Mesendoderm (in vitro differentiated cells): ENCODE measurements at places on chromosomes 11 and 22.
A peak's percentile ranks its signal among the peaks of the same experiment; 100 is the strongest.

DNA sequence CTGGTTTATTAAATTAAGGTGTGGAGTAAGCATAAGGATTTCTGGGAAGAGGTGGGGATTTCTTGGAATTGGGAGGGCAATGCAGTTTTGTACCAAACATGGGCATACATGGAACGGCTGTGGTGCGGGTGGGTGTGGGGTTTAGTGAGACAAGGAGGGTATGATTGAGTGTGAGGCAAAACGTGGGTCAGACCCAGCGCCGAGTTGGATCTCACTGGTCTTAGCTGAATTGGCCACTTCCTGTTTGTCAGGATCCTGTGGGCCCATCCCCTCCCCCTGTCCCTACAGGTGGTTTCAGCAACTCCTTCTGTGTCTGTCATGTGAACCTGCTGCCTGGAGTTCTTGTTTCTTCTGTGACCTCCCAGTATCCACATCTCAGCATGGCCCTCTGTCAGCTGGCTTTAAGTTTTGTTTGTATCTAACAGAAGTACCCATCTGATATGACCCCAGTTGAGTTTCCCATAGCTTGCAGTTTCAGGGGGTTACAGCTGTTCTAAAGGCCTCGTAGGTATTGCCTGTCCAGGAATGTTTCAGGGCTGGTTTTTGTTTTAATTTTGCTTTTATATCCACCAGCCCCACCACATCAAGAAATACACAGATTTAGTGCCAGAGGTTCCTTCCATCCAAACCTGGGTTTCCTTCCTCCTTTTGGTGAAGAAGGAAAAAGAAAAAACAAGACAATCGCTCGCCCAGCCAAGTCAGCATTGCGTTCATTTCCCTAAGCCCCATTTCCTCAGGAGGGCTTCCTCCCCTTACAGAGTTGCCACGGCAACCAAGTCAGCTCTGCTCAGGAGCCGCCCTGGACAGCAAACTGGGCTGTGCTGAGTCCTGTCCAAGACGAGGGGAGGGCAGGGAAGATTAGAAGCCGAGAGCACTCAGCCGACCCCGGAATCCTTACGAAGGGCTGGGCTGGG lies 6.0 kb downstream of the APOL1 start:
- DNase-seq, result peak; percentile 84

DNA sequence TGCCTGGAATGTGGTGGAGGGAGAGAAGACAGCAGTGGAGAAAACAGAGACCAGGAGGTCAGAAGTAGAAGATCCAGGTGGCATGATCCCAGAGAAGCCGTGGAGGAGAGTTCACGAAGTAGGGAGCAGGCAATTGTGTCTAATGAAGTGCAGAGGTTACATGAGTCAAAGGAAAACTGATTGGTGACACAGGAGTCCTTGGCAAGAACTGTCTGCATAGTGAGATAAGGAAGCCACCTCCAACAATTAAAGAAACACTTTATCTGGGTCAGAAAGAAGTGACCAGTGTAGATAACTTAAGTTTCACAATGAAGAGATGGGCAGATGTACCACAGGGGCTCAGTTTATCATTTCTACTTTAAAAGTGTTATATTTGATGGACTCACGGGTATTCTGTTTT lies 57.0 kb upstream of the PTH start:
- DNase-seq, result no peak

DNA sequence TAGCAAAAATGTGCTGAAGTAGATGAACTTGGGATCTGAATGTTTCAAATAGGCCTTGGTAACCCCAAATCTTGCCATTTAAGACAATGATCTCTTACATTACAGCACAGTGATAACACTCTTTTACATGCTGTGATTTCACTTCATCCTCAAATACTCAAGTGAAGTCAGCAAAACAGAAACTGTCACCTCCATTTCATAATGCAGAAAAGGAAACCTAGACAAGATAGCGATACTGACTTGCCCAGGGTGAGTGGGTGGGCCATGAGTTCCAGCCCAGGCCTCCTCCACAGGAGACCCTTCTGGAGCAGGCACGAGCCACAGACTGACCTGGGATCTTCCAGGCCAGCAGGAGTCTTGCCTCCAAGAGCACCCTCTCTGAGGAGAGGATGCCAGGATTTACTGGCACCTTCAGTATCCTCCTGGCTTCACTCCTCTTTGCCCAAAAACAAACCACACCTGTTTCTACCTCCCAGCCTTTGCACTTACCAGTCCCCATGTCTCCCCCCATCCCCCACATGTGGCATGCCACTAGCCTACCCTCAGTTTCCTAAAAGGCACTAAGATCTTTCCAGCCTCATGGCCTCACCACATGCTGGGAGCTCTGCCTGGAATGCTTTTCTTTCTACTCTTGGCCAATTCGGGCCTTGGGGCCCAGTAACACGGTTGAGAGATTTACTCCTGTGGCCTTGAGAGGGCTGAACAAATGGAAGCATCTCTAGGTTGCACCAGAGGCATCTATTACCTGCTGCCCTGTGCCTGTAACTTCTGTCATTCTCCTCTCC lies 1.9 kb upstream of the DGAT2 start:
- DNase-seq, result no peak

DNA sequence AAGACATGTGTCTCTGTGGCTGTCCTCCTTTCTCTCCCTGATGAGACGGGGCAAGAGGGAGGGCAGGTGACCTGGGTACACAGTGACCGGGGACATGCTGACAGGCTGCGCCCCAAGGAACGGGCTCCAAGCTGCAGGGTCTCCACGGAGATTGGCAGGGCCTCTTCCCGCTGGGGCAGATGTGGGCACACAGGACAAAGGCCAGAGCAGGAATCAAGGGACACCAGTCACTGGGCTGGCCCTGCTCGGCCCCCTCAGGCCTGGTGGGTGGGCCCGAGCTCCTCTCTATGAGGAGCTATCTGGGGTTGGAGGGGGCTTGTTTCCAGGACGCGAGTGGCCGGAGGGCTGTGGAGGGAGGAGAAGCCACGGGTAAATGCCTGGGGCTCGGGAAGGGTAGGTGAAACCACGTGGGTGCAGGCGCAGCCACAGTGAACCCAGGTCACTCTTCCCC lies 11.2 kb downstream of the PNPLA5 start:
- no peak for DNase-seq

GRCh38 chr11:133911171-133911570 lies 45.6 kb downstream of the IGSF9B start:
- peak; percentile 40 for DNase-seq

GRCh38 chr11:68140496-68141245 lies 19.5 kb upstream of the CHKA start:
- DNase-seq, result no peak

DNA sequence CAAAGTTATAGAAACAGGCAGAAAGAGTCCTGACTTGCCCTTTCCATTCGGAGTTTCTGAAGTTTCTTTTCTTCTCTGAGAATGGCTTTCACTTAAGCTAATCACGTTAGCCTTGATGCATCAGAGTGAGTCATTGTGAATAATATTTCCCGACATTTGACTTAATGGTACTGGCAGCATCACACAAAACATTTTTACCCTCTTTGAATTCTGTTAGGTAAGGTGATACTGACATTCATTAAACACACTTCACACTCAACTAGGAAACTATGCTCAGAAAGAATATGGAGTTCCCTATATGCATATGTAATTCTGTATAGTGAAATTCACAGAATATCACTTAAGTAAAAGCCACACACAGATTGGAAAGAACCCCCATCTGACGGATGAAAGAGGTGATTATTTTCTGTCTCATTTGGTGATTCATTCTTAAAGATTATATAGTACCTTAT lies 120.8 kb upstream of the ARHGAP20 start:
- no peak for DNase-seq

GRCh38 chr11:57444362-57445121 lies 15.8 kb upstream of the RTN4RL2 start:
- no peak for DNase-seq

DNA sequence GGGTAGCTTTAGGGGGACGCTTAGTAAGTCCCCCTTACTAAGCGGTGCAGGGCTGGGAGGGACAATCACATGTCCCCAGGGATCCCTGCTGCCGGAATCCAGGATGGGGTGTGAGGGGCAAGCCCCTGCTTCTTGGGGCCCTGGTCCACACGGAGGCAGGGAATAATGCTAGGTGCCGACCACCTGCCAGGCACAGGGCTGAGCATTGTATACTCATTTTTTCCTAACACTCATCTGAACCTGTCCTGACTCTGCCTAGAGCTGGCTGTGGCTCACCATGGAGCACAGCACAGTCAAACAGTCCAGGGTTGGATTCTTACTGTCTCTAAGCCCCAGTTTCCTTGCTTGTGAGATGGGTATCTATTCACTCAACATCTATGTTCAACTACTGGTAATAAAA lies 1.4 kb upstream of the LTBP3 start:
- no peak for DNase-seq

GRCh38 chr11:106369224-106369623 lies 291.8 kb downstream of the AASDHPPT start:
- no peak for DNase-seq

DNA sequence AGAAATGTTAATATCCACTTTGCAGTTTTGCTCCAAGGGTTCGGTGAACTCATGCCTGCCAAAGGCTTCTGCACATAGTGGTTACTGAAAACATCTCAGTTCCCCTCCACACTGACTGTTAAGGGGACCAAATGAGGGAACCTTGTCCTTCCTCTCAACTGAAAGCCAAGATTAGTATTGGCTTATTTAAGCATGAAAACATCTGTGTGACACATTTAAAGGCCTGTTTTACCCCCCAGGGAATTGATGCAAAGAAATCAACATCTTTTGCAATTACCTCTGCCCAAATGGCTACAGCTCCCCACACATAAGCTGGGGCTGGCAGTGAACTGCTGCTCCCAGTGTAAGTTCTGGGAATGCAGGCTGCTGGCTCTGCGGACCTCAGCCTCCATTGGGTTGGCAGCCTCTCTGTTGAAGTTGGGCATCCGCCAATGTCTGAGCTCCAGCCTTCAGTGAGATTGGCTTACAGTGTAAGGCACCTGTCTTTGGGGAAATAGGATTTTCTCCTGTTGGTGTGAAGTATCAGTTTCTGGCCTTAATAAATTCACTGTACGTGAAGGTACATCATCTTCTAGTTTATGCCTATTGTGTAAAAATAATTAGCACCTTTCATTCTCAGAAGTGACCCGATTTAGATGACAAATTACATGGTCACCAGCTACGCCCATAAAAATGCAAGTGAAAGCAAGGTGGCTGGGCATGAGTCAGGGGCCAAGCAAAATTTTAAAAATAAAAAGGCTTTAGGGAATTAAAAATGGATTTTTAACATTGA lies 213.4 kb upstream of the SYN3 start:
- no peak for DNase-seq

- DNase-seq, result no peak
These were observed 183.9 kb downstream of the CEP164 start for GRCh38 chr11:117511483-117511930.

DNA sequence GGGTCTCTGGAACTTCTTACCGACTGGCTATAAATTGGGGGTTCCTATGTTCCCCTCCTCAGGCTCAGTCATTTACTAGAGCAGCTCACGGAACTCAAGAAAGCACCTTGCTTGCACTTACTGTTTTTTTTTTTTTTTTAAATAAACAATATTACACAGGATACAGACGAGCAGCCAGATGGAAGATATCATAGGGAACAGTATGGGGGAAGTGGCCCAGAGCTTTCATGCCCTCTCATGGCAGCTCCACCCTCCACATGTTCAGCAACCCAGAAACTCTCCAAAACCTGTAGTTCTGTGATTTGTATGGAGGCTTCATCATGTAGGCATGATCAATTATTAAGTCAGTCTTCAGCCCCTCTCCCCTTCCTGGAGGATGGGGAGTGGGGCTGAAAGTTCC lies 7.5 kb downstream of the UVRAG start:
- DNase-seq, result no peak

DNA sequence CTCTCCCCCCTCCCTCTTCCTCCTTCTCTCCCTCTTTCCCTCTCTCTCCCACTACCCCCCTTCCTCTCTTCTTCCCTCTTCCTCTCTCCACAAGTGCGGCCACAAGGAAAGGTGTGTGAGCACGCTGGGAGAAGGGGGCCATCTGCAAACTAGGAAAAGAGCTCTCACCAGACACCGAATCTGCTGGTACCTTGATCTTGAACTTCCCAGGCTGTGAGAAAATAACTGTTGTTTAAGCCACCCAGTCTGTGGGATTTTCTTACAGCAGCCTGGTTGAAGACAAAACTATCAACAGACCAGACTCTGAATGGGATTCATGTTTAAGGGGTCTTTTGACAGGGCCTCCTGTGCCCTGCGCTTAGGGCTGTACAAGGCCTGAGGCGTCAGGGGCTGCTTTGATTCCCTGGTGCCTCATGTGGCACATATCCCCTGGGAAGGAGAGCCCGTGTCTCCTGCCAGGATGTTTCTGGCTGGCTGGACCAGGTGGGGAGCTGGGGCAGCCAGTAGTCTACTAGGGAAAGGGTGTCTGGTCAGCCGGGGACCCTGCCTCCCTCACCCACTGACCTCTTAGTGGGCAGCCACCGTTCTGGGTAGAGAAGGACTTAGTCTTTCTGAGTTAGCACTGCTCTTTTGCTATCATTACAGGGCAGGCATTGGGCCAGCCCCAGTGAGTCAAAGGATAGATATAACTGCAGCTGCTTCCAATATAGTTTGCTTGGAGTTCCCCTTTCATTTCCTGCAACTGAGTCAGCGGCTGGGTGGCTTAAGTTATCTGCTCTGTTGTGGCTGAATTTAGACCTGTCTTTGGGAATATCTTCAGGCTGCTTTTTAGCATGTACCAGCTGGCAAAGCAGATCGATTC lies 6.2 kb downstream of the PANX1 start:
- DNase-seq, result no peak

GRCh38 chr22:17161991-17162390 lies 2.9 kb upstream of the HDHD5 start:
- peak; percentile 17 for DNase-seq

- DNase-seq, result no peak
These were observed 18.3 kb upstream of the CRY2 start for GRCh38 chr11:45828996-45829395.

DNA sequence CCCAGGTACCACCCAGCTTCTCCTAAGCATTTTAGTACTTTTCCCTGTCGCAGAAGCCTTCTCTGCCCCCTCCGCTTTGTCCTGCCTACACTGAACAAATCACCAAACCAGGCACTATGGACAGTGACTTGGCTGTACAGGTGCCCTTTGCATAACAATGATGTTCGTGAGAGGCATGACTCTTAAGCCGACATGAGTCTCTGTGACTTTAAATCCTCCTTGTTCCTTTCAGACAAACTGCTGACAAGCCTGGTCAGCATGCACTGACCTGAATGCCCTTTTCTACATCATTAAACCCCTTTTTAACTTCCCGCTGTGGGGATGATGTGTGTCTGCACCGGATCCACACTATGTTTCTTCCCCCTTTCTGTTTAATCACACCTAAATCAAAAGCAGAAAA lies 16.6 kb downstream of the CAVIN3 start:
- no peak for DNase-seq

DNA sequence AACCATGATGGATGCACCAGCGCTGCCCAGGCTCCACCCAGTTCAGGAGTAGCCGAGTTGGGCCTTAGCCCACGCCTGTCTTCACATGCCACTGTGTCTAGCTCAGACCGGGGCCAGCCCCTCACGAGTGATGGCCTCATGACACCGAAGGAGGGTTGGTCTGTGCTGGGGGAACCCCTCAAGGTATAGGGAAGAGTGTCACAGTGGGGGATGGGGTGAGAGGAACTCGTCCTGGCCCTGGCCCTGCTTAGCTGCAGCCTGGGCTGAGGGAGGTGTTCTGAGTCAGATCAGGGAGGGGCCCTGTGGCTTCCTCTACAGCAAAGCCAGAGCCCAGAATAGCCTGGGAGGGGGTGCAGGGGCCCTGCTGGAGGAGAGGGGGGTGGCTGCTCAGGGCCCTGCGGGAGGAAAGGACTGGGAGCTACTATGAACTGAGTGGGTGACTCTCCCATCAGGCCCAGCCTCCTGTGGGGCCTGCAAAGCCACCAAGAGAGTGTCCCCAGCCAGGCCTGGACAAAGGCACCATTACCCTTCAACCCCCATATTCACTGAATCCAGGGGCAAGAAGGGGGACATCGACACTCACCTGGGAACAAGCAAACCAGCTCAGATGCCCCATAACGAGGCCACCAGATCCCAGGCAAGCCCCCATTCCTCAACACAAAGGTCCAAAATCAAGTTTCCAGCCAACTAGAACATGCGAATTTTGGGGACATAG lies 41.2 kb downstream of the IGLL5 start:
- peak; percentile 17 for DNase-seq
